ENCODE measurements at places on chromosomes 2 and 18.

GRCh38 chr2:56195563-56195962 is 11.8 kb downstream of the CCDC85A start:
- DNase-seq = peak; percentile 56

DNA sequence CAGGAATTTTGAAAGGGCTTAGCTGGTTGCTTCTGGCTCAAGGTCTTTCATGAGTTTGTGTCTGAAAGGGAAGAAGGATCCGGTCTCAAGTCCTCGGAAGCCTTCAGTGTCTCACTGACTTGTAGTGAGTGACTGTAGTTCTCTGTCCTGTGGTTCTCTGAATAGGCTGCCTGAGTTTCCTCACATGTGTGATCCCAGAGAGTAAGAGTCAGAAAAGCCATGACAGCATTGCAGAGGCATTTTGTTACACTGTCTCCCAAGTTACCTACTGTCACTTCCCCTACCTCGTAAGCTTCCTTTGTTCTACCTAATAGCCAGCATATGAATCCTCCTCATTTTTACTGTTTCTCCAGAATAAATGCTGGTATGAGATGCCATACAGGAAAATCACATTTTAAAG is 709.1 kb upstream of the CHAC2 start:
- DNase-seq = no peak

DNA sequence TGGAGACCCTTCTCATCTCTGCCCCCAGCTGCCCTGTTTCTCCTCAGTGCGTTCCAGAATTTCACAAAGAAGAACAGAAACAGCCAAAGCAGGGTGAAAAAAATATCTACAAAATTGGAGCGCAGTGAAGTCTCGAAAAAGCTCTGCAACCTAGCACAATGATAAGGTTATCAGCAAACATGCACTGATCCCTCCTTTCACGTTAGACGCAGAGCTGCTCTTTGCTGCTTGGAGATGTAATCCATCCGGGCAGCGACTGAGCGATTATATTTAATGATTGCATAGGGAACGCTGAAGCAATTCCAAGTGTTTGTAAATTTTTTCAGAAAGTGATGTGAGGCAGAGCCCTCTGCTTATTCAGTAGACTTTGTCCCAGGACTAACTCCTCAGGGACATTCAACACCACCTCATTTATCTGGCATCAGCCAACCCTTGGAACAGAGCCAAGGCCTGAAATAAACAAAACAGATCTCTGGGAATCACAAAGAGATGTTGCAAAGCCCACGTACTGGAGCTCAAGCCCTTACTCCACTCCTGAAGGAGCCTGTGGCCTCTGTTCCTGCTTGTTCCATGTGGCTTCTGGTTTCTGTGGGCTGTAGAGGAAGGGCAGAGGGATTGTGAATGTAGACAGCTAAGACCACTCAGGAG is 172.6 kb upstream of the BCL2L11 start:
- DNase-seq = no peak

- no peak for DNase-seq
Measured at GRCh38 chr18:61531891-61532290, 198.7 kb downstream of the CDH20 start.

- DNase-seq = no peak
Measured at GRCh38 chr18:48641981-48642380, 103.2 kb downstream of the CTIF start.
